Immature natural killer cell (primary cell): ENCODE measurements at places on chromosomes 1 and 21. TPM values are rescaled to one million over a fixed set of nuclear protein-coding genes. Genes with fewer than 3 reads are reported as not detected.

The FAM72D gene
- not detected for polyA plus RNA-seq

The ANGPTL1 gene
- polyA plus RNA-seq = not detected

The MATN1 gene
- not detected for polyA plus RNA-seq

The LCE6A gene
- polyA plus RNA-seq = not detected

The CELA3A gene
- polyA plus RNA-seq = not detected

The FOXD3 gene
- polyA plus RNA-seq = not detected

The FCGR2B gene
- 1.9 TPM for polyA plus RNA-seq

The CDCP2 gene
- polyA plus RNA-seq = not detected

The MANEAL gene
- polyA plus RNA-seq = 2.2 TPM

The PLEKHN1 gene
- 0.68 TPM for polyA plus RNA-seq

The SPATA46 gene
- polyA plus RNA-seq = not detected

DNA sequence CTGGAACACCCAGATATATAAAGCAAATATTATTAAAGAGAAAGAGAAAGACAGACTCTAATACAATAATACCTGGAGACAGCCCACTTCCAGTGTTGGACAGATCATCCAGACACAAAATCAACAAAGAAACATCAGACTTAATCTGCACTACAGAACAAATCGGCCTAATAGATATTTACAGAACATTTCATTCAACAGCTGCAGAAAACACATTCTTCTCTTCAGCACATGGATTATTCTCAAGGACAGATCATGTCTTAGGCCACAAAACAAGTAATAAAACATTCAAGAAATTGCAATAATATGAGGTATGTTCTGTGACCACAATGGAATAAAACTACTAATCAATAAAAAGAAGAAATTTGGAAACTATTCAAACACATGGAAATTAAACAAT is 398.3 kb upstream of the DUSP10 start:
- H3K36me3 ChIP-seq = no peaks in the 10 kb centered on the region
- no peak overlapping the region for H3K27ac ChIP-seq
- peaks cover under 1% of the 10 kb centered on the region for H3K4me1 ChIP-seq
- H3K4me3 ChIP-seq = no peak overlapping the region
- DNase-seq = no peak

DNA sequence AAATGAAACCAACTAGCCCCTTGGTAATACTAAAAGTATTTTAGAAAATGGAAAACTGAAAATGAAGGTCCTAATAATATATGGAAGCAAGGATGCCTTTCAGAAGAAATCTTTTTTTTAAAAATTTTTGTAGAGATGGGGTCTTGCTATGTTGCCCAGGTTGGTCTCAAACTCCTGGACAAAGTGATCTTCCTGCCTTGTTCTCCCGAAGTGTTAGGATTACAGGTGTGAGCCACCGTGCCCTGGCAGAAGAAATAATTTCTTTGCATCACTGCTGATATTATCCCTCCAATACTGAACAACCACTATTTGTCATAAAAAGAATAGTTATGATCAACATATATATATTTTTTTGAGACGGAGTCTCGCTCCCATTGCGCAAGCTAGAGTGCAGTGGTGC is 25.6 kb downstream of the SELENOF start:
- H3K27ac ChIP-seq = no peak overlapping the region
- no peaks in the 10 kb centered on the region for H3K27me3 ChIP-seq
- H3K4me1 ChIP-seq = peaks cover 20% of the 10 kb centered on the region
- no peak for DNase-seq
- H3K4me3 ChIP-seq = no peak overlapping the region
- H3K36me3 ChIP-seq = no peaks in the 10 kb centered on the region

- DNase-seq = no peak
- H3K4me1 ChIP-seq = peaks cover 4% of the 10 kb centered on the region
- no peak overlapping the region for H3K4me3 ChIP-seq
- peaks cover 45% of the 10 kb centered on the region for H3K36me3 ChIP-seq
- H3K27ac ChIP-seq = no peak overlapping the region
Observed at GRCh38 chr1:172613294-172613693, 45.6 kb upstream of the FASLG start.

DNA sequence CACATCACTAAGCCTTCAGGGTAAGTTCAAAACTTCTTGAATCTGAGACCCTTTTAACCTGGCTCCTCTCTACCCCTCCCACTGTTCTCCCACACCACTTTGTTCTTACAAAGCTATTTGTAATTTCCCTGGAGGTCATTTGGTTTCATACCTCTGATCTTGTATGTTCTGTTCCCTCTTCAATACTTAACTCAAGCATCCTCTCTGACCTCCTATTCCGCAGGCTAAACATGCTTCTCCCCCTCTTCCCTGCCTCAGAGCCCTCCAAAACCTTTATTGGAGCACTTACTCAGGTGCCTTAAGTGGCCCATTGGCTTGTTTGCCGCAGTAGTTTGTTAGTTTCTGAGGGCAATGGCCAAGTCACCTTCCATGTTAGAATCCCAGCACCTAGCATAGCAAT is 54.8 kb downstream of the SSX2IP start:
- H3K4me3 ChIP-seq = no peak overlapping the region
- H3K27me3 ChIP-seq = peaks cover 7% of the 10 kb centered on the region
- no peaks in the 10 kb centered on the region for H3K36me3 ChIP-seq
- H3K4me1 ChIP-seq = no peaks in the 10 kb centered on the region
- no peak for DNase-seq

- no peak overlapping the region for H3K4me3 ChIP-seq
- DNase-seq = no peak
- H3K36me3 ChIP-seq = no peaks in the 10 kb centered on the region
- peaks cover 1% of the 10 kb centered on the region for H3K27me3 ChIP-seq
- H3K4me1 ChIP-seq = no peaks in the 10 kb centered on the region
Observed at GRCh38 chr1:29593601-29594382, 357.5 kb downstream of the PTPRU start.

GRCh38 chr1:84268346-84268745 is 33.2 kb upstream of the SAMD13 start:
- H3K4me1 ChIP-seq = peaks cover 16% of the 10 kb centered on the region
- H3K4me3 ChIP-seq = no peak overlapping the region
- no peak overlapping the region for H3K27ac ChIP-seq
- no peaks in the 10 kb centered on the region for H3K36me3 ChIP-seq
- H3K27me3 ChIP-seq = no peaks in the 10 kb centered on the region
- no peak for DNase-seq

- peak; percentile 59 for DNase-seq
- H3K4me3 ChIP-seq = peak overlapping the region; percentile 92
- peak overlapping the region; percentile 90 for H3K27ac ChIP-seq
- H3K36me3 ChIP-seq = no peaks in the 10 kb centered on the region
- H3K27me3 ChIP-seq = peaks cover 42% of the 10 kb centered on the region
Observed at GRCh38 chr1:85201340-85202091, 700 bp upstream of the SYDE2 start.

DNA sequence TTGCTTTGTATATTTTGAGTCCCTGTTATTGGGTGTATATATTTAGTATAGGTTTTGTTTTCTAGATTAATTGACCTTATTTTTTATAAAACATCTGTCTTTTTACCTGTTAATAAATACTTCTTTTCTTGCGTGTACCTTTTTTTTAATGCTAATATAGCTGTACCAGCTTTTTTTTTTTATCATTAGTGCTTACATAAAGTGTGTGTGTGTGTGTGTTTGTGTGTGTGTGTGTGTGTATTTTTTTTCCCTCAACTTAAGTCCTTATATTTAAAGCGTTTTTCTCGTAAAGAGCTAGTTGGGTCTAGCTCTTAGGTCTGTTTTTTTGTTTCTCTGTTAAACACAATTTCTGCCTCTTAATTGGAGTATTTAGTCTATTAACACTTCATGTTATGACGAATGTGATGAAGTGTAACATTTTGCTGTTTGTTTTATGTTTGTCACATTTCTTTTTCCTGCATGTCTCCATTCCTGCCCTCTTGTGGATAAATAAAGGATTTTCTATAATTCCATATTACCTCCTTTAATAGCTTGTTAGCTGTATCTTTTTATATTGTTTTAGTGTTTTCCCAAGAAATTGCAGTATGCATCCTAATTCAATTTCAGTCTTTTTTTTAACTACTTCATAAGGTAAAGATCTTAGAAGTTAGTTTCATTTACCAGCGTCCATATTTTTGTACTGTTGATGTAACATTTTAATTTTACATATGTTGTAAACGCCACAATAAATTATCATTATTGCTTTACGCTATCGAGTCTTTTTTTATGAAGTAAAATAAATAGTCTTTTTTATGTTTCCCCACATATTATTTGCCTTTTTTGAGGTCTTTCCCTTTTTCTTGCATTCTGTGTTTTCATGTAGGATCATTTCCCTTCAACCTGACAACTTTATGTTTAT is 4.3 kb downstream of the PRMT2 start:
- peak; percentile 56 for DNase-seq
- H3K4me1 ChIP-seq = peaks cover 68% of the 10 kb centered on the region
- peaks cover 16% of the 10 kb centered on the region for H3K27me3 ChIP-seq
- peak overlapping the region; percentile 92 for H3K27ac ChIP-seq

DNA sequence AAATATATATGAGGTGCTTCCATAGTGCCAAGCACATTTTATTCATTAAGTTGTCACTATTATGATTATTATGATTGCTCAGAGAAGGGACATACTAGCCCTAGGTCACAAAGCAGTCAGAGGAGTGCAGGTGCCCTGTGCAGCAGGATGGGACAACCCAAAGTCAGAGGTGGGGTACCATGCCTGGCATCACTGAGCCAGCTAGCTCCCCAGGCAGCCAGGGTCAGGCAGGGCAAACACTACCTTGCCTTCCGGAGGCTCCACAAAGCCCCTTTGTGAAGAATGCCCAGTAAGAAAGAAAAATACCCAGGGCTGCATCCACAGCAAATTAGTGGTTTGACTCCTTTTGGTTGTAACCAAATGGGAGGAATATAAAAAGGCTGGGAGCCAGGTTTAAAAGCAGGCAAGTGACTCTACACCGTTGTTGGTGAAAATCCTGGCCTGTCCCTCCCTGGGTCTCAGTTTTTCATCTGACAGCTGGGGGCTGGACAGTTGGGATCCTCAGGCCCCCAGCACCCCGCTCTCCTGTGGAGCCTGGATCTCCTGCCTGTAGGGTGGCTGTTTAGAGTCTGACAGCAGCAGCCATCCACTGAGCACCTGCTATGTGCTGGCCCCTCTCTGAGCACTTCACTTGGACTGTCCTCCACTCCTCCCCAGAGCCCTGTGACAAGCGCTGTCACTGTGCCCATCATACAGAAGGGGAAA is 98.8 kb downstream of the GLIS1 start:
- H3K4me1 ChIP-seq = no peaks in the 10 kb centered on the region
- H3K27ac ChIP-seq = no peak overlapping the region
- peaks cover 4% of the 10 kb centered on the region for H3K27me3 ChIP-seq
- H3K36me3 ChIP-seq = no peaks in the 10 kb centered on the region
- DNase-seq = no peak

DNA sequence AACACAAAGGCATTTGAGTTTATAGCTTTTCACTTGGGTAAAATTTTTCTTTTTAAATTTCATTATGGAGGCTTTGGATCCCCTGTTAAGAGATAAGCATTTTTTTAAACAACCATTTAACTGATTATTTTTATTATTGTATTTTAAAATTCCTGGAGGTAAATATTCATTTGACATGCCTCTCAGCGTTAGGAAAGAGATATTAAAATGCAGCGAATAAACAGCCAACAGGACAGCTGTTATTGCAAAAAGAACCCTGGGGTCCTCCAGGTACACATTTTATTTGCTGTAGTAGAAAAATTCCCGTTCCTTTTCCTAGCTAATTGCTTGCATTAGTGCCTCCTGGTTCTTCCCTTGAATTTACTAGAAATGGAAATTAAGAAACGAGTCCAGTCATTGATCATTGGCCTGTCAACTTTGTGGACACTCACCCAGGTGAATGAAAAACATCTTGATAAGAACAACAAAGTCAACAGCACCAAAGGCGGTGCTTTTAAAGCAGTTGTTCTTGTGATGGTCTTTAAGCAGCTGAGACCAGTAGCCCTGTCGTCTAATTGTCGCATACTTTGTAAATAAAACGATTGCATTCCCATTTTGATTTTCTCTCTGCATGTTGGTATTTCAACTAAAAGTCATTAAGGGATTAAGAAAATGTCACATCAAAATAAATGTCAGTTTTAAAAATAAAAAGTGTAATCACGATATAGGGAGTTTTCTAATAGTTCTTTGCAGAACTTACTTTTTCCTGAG is 282.4 kb downstream of the GRIK1 start:
- no peak overlapping the region for H3K4me3 ChIP-seq
- H3K27me3 ChIP-seq = no peaks in the 10 kb centered on the region
- H3K36me3 ChIP-seq = peaks cover 11% of the 10 kb centered on the region
- peaks cover 3% of the 10 kb centered on the region for H3K4me1 ChIP-seq

DNA sequence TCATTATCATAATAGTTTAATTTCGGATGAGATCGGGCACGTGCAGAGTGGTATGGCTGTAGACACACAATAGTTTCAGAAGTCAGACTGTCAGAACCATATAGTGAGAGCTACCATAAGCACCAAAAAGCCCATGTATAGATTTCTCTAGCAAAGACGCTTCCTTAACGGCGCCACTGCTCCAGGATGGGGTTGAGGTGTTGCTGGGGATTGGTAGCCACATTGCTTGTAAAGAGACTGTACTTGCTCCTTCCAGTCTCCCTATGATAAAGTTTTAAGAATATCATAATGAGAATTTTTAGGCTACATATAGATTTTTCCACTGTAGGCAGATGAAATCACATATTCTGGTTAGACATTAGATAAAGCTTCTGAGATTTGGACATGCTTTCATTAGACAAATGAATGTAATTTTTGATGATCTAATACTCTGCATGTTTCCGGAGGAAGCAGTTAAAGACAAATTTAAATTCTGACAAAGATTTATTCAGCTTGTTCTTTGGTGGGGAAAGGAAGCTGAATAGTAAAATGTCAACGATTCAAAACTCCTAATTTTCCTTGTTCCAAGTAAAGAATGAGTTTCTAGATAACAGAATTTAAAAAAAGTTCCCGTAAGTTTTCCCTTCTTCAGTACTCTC is 77.7 kb downstream of the MAP3K7CL start:
- no peaks in the 10 kb centered on the region for H3K36me3 ChIP-seq
- H3K27ac ChIP-seq = no peak overlapping the region
- DNase-seq = no peak

DNA sequence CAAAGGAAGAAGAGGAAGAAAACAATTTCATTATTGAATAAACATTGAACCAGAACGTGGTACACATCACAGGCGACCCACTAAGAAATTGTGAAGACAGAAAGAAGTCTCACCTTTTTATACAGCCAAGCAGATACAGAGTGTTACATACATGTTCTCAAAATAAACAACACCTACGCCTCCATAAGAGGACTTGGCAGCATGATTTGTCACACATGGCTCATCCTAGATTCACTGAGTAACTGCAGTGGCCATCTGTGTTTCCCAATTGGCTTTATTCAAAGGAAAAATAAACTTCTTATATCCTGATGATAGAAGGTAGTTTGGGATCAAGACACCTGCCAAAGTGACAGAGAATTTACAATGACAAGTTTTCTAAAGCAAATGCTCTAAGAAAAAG is 7.6 kb upstream of the KRTAP19-8 start:
- H3K27me3 ChIP-seq = peaks cover 9% of the 10 kb centered on the region
- H3K27ac ChIP-seq = no peak overlapping the region
- no peak overlapping the region for H3K4me3 ChIP-seq
- H3K36me3 ChIP-seq = no peaks in the 10 kb centered on the region

- peaks cover 30% of the 10 kb centered on the region for H3K4me1 ChIP-seq
- DNase-seq = no peak
- no peak overlapping the region for H3K27ac ChIP-seq
- no peaks in the 10 kb centered on the region for H3K36me3 ChIP-seq
- no peaks in the 10 kb centered on the region for H3K27me3 ChIP-seq
Observed at GRCh38 chr1:66271216-66271903, 262.6 kb upstream of the SGIP1 start.
